Activated T-cell treated with anti-CD3 and anti-CD28 coated beads for 1 hour (primary cell): ENCODE measurements at places on chromosomes 7 and 10.

GRCh38 chr7:117489016-117489415 lies 9.2 kb downstream of the CFTR start:
- no peak for DNase-seq

- DNase-seq: no peak
These were observed 466.5 kb downstream of the PHTF2 start for GRCh38 chr7:78265071-78265470.

DNA sequence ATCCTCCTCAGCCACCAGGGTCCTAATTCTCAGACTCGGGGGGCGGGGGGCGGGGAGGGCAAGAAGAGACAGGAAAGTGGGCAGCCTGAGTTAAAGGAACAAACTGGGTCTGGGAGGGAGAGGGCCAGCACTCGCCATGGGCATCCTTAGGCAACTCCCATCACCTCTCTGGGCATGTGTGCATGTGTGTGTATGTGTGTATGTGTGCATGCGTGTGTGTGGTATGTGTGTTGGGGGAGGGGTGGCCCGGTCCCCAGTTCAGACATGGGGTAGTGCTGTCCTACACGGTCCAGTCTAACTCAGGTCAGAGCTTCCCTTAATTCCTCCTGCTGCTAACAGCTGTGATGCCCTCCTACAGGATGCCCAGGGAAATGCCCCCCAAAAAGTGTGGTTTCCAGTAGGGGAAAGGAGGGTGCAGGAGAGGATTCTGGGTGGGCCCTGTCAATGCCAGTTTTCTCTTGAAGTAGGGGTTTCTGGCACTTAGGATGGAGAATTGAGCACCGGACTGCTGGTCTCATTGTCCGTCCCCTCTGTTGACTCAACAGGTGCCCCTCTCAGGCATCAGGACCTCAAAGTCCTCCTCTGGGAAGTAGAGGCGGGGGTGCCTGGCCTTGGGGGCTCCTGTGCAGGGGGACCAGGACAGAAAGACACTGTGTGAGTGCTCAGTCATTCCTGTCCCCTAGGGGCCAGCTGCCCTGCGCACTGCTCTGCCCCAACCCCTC lies 15.1 kb upstream of the ZMIZ1 start:
- DNase-seq: no peak

DNA sequence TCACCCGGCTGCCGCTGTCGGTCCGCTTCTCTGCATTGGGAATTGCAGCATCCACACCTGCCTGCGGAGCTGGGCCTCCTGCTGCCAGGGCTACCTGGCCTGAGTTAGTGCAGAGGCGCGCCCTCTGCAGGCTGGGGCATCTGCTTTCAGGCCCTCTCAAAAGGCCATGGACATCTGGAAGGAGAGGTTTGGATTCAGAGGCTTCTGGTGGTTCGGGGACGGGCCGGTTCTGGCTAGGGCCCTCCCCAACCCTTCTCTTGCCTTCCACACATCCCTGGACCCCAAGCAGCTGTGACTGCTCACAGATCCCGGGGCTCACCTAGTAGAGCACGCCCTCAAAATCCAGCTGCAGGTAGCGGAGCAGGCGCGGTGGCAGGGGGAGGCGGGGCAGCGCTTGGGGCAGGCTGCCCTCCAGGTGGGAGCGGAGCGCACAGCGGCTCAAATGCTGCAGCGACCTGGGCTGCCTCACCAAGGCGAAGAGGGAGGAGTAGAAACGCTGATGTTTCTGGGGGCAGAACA lies 8.4 kb upstream of the GBX1 start:
- no peak for DNase-seq

DNA sequence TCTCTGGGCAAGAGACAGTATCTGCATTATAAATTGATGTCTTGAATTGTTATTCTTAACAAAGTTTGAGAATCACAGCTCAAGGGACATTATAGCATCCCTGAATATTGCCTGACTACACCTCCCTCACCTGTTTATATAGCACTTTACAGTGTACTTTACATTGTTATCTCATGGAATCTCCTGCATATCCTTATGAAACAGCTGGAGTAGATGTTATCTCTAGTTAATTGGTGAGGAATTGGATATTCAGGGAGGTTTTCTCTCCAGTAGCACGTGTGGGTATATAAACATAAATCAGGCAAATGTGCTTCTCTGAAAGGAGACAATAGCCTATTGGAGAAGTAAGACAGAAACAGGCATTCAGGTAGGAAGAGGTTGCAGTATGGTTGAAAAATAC lies 117.2 kb downstream of the SRI start:
- DNase-seq: no peak

- no peak for DNase-seq
These were observed 93.2 kb downstream of the ZNF22 start for GRCh38 chr10:45093945-45094344.

DNA sequence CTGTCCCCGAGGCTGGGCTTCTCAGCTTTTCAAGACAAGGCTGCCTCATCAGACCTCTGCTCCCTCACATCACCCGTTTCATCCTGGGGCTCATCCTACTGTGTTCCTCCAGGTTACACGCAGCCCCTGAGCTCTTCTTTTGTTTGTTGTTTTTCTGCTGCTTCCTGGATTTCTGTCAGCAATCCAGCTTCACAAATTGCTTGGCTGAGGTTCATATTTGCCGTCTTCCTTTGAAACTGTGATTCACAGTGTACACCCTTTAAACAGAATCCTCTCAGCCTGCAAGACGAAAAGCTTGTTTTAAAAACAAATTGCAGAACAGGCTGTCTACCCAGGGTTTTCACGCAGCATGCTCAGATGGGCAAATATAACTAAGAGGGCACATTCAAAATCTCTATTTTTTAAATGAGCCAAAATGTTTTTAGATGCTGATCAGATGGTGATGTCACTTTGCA lies 39.1 kb upstream of the PARD3 start:
- DNase-seq: no peak

GRCh38 chr10:50937230-50937907 lies 51.9 kb upstream of the A1CF start:
- no peak for DNase-seq

DNA sequence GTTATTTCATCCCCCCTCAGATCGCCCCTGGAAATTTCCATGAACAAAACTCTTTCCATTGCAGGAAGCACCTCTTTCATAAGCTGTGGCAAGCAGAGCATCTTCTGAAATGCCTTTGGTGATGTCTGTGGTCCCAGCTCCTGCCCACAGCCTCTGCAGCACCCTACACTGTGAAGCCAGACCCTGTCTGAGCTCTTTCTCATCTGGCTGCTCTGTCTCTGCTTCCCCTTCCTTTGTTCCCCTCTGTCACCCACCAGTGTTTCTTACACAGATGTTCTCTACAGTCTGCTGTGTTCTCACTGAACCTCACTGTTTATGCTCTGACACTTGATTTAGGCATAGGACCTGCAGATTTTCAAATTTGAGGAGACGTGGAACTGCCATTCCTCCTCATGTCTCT lies 1.9 kb upstream of the TAS2R39 start:
- DNase-seq: no peak

DNA sequence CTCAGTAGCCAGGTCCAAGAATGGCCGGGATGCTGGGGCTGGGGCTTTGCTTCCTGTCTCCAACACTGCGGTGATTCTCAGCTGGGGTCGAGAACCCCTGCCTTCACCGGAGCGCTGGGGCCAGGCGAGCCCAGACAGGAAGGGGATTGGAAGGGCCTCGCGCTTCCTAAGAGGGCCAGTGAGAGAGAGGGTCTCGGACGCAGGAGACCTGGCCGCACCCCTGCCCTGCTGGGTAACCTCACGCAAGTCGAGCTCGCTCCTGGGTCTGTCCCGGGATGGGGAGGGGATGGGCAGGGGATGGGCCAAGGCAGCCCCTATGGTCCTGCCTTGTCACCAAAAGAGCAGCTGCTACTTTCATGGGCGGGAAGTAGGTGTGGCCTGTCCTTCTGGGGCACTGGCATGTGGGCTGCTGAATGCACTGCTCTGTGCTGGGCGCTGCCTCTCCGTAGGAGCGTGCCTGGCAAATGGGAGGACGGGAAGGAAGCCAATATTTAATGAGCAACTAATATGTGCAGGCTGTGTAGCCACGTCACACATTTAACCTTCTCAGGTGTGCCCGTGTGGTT lies 20.0 kb downstream of the KCNK18 start:
- DNase-seq: no peak

GRCh38 chr10:9253121-9253520 lies 1198.6 kb downstream of the GATA3 start:
- no peak for DNase-seq

GRCh38 chr7:41038211-41038610 lies 664.7 kb downstream of the INHBA start:
- no peak for DNase-seq

GRCh38 chr10:73743327-73743904 lies 756 bp upstream of the SEC24C start:
- no peak for DNase-seq

DNA sequence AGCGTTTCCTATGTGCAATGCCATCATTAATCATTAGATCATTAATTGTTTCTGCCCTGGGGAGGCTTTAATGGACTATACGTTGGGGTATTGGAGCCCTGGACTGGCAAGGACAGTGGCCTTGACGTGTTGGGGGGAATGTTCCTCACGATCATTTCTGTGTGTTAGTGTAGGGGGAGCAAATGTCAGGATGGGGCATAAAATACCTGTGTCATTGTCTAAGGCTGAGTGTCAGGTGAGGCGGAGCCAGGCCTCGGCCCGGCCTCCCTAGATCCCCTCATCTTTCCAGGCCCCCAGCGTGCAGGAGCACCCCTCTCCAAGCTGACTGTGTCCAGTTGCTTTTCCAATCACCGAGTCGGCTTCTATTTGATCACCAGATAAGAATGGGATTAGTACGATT lies 346.4 kb upstream of the SHH start:
- DNase-seq: no peak

GRCh38 chr7:16652240-16652583 lies 6.2 kb downstream of the BZW2 start:
- no peak for DNase-seq

- peak; percentile 6 for DNase-seq
These were observed 84.3 kb upstream of the PHF14 start for GRCh38 chr7:10889266-10889898.

- no peak for DNase-seq
These were observed 901.2 kb downstream of the KCNMA1 start for GRCh38 chr10:76736392-76736791.

GRCh38 chr7:2446676-2447075 lies 29.5 kb downstream of the GRIFIN start:
- no peak for DNase-seq

DNA sequence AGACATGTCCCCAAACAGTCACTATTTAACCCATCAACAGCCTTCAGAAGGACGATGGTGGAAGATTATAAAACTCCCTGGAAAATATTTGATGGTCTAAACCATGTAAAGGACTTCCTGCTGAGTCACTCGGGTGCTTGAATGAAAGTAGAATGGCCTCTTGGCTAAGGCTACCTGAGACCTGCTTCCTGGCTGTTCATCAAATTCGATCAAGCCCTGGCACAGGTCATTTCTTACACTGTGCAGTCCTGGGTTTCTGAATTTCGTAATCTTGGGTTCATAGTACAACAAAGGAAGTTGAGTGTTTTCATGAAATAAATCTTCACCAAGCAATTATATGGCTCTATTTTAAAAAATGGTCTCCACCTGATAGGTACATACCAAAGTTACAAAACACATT lies 260.3 kb upstream of the RNF32 start:
- DNase-seq: no peak

- DNase-seq: no peak
These were observed 9.6 kb downstream of the EPC1 start for GRCh38 chr10:32337350-32337749.

GRCh38 chr7:94253686-94254085 lies 141.0 kb upstream of the COL1A2 start:
- no peak for DNase-seq

DNA sequence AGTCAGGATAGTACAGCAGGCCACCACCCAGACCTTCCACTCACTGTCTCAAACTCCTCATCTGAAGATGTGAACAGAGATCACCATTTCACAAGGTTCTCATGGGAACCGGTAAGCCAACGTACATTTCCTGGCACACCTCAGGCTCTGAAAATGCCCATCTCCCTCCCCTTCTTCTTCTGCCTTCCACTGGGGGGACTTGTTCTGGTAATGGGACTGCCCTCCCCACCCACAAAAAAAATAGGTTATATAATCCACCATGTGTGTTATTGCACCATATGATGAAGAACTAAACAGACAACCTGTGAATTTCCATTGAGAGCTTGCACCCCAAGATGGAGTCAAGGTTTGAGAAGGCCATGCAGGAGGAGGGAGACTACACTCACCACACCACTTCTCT lies 42.1 kb upstream of the IKZF1 start:
- DNase-seq: no peak

DNA sequence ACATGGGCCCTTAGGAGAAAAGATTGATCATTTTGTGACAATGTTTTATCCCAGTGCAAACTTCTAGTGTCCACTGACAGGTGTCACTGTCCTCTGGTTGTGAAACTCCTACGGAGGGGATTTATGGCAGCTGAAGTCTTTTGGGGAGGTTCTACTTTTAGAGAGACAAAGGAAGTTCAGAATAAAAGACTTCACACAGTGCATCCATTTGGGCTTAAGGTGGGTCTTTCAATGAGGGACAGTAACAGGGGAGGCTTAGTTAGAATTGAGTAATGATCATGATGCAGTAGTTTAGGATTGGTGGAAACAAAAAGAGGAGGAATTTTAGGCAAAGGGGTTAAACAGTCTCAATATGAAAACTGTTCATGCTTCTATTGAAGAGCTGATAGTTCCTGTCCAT lies 501.1 kb upstream of the NRP1 start:
- DNase-seq: no peak

DNA sequence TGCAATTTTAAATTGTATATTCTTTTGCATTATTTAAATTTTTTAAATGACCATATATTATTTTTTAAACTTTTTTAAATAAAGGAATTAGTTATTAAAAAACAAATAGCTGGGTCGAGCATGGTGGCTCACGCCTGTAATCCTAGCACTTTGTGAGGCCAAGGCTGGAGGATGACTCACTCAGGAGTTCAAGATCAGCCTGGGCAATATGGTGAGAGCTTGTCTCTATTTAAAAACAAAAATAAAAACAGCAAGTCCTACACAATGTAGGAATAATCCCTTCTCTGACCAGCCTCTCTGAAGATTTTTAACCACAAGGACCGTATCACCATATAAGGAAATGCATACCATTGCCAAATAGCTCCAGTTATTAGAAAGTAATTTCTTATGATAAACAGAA lies 19.6 kb downstream of the NOC3L start:
- no peak for DNase-seq

GRCh38 chr10:129741280-129741977 lies 222.6 kb downstream of the EBF3 start:
- DNase-seq: no peak

GRCh38 chr10:106935978-106936451 lies 228.5 kb downstream of the SORCS1 start:
- DNase-seq: no peak

DNA sequence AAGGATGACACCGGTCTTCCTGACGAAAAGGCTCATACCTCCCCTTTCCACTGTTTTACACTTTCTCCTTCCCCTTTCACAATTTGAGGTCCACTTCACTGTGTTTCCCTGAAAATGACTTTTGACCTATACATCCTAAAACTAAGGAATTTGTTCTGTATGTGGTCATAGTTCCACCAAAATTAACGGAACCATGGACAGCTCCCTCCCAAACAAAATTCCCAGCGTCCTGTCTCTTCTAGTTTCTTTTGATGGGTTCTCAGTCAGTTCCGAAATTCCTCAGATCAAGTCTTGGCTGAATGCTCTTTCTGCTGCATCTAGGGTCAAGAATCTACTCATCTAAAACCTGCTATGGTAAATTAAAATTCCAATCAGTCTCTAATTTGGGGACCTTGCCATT lies 1191.9 kb downstream of the CNTNAP2 start:
- DNase-seq: no peak
